ENCODE measurements at places on chromosomes 1 and 21.

GRCh38 chr21:31729622-31730343 is 2.1 kb downstream of the SCAF4 start:
- ATAC-seq = no peak

DNA sequence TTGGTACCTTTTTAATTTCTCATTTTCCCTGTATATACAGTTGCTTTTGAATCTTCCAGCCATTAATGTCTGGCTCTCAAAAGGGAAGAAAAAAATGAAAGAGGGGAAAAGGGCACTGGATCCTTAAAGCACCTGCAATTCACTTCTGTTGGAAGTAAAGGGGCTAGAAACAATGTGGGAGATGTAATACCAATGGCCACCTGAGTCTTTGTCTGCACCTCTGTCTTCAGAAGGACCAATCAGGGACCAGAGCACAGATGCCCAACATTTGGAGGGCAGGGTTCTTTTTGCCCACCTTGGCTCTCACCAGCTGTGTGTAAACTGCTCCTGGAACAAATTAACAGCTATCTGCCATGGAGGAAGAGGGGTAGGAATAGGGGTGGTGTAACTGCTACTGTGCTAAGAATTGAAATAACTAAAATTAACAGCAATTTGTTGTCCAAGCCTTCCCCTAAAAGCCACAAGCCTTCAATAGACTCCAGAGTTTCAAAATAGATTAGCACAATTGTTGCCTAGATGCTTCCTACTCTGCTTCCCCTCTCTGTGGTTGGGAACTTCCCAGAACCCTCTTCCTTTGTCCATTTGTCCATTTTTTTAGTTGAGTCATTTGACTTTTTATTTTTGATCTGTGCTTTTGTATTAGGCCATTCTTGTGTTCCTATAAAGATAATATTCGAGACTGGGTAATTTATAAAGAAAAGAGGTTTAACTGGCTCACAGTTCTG is 11.5 kb upstream of the LRRC8B start:
- ATAC-seq = no peak

DNA sequence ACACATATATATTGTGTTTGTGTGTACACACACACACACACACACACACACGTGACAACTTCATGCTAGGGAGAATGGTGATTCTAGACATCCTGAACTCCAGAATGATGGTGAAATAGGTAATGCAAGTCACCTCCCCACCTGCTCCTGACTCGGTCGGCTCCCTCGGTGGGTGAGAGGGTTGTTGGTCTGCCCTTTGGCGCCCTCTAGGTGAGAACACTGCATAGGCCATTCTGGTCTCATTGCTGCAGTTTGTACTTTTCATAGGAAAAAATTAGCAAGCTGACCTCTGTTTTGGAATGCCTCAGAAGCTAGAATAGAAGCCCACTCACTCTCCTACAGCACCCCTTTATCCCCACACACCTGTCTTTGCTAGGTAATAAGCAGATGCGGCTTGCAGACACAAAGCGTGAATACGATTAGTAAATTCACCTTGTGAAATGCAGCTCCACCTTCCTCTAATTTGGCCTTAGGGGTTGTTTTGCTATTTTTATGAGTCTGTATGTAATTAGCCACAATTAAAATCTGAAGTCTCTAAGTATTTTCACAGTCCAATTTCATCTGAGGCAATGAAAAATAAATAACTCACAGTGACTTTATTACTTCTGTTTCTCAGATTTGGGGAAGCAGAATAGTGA is 130.0 kb upstream of the KCNJ15 start:
- peak; percentile 79 for ATAC-seq

DNA sequence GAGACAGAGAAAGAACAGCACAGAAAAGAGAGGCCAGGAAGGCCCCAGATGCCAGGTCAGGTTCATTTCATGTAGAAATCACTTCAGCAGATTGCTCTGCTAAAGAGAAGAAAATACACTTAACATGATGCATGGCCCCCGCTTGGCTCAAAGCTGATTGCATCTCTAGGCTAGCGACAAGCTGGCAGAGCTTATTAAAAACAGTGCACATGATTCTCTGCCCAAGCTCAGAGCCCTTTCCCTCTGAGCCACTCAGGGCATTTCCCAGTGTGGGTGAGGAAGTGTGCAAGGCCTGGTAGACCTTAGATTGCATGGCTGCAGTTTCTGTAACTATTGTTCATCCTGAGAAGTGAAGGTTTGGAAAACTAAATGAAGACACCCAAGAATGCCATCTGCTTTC is 3.3 kb upstream of the CAPN9 start:
- ATAC-seq = no peak

DNA sequence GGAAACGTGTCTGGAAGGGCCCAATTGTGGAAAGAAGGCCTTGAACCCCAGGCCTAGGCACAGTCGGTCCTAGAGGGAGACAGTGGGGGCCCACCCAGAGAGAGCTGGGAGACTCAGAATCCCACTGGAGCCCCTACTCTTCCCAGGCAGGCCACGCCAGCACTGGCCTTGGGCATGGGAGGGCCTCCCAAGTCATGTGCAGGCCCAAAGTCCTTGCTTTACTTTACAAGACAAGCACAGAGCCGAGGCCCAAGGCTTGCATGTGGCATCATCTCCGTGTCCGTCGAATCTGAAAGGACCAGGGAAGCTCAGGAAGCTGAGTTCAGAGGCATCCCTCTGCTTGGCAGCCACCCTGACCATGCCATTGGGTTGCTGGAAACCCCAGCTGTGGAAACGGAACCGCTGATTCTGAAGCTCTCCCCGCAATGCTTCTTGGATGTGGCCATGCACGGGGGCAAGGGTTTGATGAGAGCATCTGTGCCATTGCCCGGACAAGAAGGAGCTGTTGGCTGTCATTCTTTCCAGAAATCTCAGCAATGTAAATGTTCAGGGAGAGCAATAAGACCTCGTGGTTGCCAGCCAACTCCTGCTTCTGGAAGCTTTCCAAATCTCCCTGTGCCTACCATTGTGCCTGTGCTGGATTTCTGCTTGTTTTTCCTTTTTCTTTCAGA is 32.8 kb downstream of the ABCG1 start:
- no peak for ATAC-seq

DNA sequence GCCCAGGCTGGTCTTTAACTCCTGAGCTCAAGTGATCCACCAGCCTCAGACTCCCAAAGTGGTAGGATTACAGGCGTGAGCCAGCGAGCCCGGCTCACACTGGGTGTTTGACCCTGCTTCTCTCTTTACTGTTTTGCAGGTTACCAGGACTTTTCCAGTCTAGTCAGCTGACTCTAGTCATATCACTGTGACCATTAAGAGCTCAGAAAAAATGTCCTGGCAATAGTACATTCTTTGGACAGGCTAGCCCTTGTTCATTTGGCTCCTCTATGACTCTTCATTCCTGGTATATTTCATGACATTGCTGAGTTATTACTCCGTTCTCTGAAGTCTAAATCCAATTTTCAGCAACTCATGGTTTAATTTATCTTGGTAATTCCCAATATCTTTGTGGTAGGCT is 8.0 kb upstream of the CA6 start:
- ATAC-seq = no peak

GRCh38 chr1:59985911-59986515 is 59.4 kb upstream of the CYP2J2 start:
- no peak for ATAC-seq

DNA sequence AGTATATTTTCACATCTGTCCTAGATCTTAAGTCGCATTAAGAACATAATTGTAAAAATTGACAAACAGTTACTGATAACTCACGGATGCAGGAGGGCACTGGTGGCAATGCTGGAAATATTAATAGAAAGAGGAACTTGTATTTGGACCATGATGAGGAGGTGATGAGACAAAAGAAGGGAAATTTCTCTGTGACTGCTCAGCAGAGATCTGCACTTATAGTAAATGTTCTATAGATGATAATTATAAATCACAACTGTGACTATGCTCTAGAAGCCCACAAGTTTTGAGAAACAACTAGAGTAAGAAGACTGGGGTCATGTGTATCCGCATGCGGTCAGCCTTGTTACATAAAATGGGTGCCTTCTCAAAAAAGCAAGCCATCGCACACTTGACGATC is 8.7 kb upstream of the DUSP12 start:
- no peak for ATAC-seq

- no peak for ATAC-seq
These were observed 1.4 kb upstream of the MAD2L2 start for GRCh38 chr1:11682287-11682771.

- no peak for ATAC-seq
These were observed 54.1 kb downstream of the CD46 start for GRCh38 chr1:207805841-207806421.

DNA sequence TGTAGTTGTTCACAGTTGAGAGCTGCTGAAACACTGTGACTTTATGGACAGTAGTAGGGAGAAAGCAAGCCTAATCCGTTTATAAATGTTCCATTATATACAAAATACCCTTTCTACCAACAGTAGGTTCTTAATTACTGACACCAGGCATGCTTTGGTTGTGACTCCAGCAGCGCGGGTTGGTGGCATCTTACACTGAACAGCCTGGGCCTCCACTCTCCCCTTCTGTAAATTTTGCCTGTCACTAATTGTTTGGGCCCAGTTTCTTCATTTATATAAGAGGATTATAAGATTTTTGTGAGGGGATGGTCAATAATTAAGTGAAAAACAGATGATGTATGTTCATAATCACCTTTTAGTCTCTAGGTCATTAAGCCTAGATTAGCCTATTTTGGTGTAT is 58.2 kb downstream of the ITSN1 start:
- no peak for ATAC-seq

GRCh38 chr1:226332947-226333346 is 24.0 kb upstream of the LIN9 start:
- ATAC-seq = no peak

DNA sequence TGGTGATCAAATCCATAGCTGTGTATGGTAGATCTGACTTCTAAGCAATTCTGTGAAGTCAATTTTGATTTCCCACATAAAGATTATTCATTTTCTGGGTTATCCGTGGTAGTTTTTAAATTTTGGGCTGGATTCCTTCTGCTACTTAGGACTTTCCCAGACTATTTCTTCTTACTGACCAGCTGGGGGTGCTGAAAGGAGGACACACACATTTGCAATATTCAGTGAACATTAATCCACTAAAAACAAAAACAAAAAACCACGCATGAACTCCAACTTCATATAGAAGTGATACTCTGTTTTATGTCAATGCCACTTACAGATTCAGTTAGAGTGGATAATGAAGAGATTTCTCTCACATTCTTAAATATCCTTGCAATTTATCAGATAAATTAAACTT is 105.4 kb downstream of the KCTD3 start:
- ATAC-seq = no peak

GRCh38 chr1:195335541-195335940 is 1272.7 kb downstream of the KCNT2 start:
- no peak for ATAC-seq

GRCh38 chr1:33182401-33182841 is 578 bp upstream of the TRIM62 start:
- no peak for ATAC-seq

- peak; percentile 96 for ATAC-seq
These were observed 47.1 kb downstream of the MYSM1 start for GRCh38 chr1:58652651-58653184.

DNA sequence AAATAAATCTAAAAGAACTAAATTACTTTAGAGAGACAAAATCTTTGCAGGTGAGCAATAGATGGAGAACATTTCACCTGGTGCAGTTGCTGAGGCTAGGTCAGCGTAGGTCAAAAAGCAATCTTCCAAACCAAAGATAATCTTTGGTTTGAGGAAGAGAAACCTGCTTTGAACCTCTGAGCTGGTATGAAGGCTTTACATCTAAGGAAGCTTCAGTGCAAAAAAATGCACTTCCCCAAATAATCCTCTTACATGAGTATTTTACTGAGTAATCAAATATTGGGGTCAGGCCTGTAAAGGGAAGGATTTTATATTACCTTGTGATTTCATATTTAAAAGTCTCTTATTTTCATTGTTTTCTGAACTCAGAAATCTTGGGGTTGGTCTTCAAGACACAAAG is 223.6 kb downstream of the SRGAP2C start:
- ATAC-seq = no peak

- ATAC-seq = no peak
These were observed 162.6 kb upstream of the USP25 start for GRCh38 chr21:15567191-15567590.

GRCh38 chr21:26964170-26964778 is 2.6 kb downstream of the ADAMTS5 start:
- ATAC-seq = no peak

DNA sequence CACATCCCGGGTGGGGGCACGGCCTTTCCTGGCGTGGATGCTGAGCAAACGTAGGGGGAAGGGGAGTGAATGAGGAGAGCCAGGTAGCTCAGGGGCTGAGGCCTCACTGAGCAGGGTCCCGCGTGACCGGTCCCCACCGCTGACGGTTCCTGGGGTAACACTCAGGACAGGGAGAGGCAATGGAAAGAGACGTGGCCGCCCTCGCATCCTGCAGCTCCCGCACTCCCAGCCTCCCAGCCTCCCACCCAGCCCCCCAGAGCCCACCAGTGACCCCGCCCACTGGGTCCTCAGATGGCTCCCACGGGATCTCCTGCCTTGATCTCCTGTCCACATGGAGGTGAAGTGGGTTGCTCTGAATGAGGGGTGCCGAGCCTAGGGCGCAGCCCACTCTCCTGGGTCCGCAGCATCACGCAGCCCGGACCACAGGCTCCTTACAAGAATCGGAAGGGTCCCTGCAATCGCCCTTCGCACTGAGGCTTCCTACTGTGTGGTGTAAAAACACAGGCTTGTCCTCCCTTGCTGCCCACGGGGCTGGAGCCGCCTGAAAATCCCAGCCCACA is 2.4 kb downstream of the TSPEAR start:
- ATAC-seq = no peak

- ATAC-seq = peak; percentile 33
These were observed 251.0 kb downstream of the PTPRU start for GRCh38 chr1:29487291-29487690.
